ENCODE measurements at places on chromosomes 16 and 17.
A peak's percentile ranks its signal among the peaks of the same experiment; 100 is the strongest.

GRCh38 chr16:5042574-5043171 is 8.9 kb upstream of the NAGPA start:
- H3K27ac ChIP-seq: no peak overlapping the region
- H3K4me1 ChIP-seq: no peaks in the 10 kb centered on the region
- H3K27me3 ChIP-seq: peaks cover 2% of the 10 kb centered on the region
- no peak overlapping the region for H3K4me3 ChIP-seq

DNA sequence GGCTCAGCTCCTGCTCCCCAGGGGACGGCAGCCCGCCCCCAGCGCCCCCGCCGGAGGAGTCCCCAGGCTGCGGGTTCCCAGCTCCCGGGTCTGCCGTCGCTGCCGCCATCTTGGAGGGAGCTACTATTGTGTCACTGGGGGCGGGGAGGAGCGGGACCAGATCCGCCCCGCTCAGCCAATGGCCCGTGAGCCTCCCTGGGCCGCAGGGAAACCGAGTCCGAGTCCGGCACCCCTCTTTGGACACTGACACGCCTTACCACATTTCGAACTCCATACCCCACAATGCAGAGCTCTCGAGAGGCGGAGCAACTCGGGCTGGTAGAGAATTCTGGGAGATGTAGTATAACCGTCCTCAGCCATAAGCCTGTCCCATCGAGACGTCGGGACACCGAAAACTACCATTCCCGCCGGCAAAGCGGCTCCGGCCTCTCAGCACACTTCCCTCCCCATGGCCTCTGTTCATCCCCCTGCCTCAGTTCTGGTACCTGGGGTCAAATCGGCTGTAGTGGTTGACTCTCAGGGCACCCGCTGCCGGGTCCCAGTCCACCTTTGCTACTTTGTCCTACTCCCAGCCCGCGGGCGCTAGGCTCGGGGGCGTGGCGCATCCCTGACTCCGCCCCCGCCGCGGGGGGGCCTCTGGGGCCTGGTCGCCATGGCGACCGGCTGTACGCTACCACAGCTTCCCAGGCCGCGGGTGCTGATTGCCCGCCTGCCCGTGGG is at the start of the genes RANBP10 and TSNAXIP1:
RANBP10 (minus strand) TSS at position 133 of the 720 bp plus-strand sequence; CDS start at position 109, 24 bp downstream.
TSNAXIP1 (plus strand) TSS at position 462 of the 720 bp plus-strand sequence. CDS start 261 bp downstream, outside the sequence.
- peak within 1 kb of the TSS; percentile 95 for H3K4me3 ChIP-seq
- no peaks in the 10 kb centered on the region for H3K27me3 ChIP-seq
- peak; percentile 100 for DNase-seq
- peak within 1 kb of the TSS; percentile 86 for H3K27ac ChIP-seq
- H3K4me1 ChIP-seq: peaks cover 10% of the 10 kb centered on the region

GRCh38 chr16:75398333-75398732 is 35.0 kb downstream of the CFDP1 start:
- H3K4me3 ChIP-seq: no peak overlapping the region
- no peak overlapping the region for H3K27ac ChIP-seq
- H3K27me3 ChIP-seq: no peaks in the 10 kb centered on the region

DNA sequence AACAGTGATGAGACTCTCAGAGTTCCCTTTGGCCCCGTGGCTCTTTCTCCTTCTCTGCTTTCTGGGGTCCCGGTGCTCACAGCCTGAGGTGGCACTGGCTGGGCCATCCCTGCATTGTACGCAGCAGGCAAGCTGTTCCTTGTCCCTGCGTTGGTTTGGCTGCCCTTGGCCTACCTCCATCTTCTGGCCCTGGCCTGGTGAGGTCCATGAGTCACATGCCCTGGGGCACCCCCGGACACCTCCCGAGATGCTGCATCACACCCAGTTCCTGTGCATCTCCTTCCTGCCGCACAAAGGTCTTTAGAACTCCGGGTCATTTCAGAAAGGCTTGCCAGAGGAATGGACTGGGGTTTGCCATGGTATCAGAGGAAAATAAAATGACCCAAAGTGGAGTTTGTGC is 9.5 kb downstream of the SULT1A2 start:
- peaks cover 24% of the 10 kb centered on the region for H3K36me3 ChIP-seq
- DNase-seq: no peak
- no peak overlapping the region for H3K27ac ChIP-seq
- no peaks in the 10 kb centered on the region for H3K27me3 ChIP-seq

DNA sequence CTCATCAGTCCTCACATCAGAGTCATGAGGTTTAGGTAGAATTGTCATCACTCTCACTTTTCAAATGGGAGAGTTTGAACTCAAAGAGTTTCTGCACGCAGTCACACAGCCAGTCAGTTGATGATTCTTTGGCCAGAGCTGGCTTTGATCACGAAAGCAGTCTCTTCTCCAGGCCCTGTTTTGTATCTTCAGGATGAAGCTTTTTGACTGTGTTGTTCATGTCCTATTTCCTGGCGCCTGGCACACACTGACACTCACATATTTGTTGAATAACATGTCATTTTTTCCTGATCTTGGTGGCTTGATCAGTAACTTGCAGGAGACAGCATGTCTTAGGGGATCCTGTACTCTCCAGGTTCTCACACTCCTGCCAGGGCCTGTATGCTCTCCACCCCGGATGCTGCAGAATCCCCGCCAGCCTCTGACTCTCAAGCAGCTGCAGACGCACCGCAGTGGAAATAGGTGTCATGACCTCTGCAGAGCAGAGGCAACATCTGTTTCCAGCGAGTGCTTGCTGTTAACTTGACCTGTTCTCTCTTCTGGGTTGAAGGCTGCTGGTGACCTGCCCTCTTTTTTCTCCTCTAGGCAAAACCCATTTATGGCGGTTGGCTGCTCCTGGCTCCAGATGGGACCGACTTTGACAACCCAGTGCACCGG is 33.0 kb downstream of the MPRIP start:
- H3K27me3 ChIP-seq: no peaks in the 10 kb centered on the region
- peaks cover 20% of the 10 kb centered on the region for H3K4me1 ChIP-seq
- H3K4me3 ChIP-seq: no peak overlapping the region
- no peak for DNase-seq
- H3K27ac ChIP-seq: no peak overlapping the region
- H3K36me3 ChIP-seq: peaks cover 15% of the 10 kb centered on the region

- no peaks in the 10 kb centered on the region for H3K36me3 ChIP-seq
- no peak for DNase-seq
- no peaks in the 10 kb centered on the region for H3K4me1 ChIP-seq
Measured at GRCh38 chr16:10168258-10168657, 14.0 kb downstream of the GRIN2A start.

GRCh38 chr17:65158041-65158440 is 20.9 kb downstream of the RGS9 start:
- H3K27me3 ChIP-seq: no peaks in the 10 kb centered on the region
- no peak overlapping the region for H3K27ac ChIP-seq
- H3K4me1 ChIP-seq: peaks cover 24% of the 10 kb centered on the region
- H3K36me3 ChIP-seq: no peaks in the 10 kb centered on the region
- no peak overlapping the region for H3K4me3 ChIP-seq

DNA sequence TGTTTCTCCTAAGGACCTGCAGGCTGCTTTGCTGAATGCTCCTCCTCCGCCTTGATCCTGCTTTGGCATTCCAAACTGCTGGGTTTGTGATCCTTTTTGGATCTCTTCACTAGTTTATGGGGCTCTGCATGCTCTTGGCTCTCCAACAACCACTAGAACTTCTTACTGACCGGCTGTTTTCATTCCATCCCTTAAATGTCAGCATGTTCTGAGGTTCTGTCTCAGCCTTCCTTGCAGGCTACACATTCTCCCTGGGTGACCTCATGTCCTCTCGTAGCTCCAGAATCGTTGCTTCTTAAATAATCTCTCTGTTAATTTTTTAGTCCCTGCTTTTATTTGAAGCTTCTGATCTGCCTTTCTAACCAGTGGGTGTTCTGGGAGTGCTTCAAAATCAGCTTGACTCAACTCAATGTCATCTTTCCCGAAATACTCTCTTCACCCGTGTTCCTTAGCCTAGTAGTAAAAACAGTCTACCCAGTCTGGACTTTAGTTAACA is 119.0 kb upstream of the HS3ST2 start:
- DNase-seq: no peak
- H3K4me1 ChIP-seq: no peaks in the 10 kb centered on the region
- no peak overlapping the region for H3K4me3 ChIP-seq
- no peak overlapping the region for H3K27ac ChIP-seq

DNA sequence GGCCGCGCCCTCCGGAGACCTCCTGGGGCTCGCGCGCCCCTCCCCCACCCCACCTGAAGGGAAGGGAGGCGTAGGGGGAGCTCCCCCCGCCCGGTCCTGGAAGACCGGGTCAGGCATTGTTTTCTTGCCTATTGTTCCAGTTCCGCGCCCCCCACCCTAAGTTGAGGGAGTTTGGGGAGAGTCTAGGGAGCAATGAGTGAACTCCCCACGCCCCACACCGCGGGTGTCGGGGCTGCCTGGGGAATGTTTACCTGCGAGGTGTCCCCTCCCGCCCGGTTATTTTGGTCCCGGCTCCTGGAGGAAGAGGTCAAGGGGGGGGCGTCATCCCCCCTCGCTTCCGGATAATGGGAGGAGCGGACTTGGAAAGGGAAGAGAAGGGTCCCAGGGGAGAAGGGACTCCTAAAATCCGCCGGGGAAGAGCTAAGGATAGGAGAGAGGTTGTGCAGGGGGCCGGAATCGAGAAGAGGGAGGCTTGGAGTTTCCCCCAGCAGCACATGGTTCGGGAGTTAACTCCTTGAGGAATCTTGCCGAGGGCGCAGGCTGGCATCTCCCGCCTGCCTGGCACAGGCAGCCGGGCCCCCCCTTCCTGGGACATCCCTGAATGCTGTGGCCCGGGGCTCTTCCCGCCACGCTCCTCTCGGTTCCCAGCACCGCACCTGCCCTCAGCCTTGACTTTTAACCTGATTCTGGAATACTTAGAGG is 881 bp downstream of the MLLT6 start:
- no peaks in the 10 kb centered on the region for H3K36me3 ChIP-seq
- peak overlapping the region; percentile 89 for H3K4me3 ChIP-seq
- H3K4me1 ChIP-seq: peaks cover 51% of the 10 kb centered on the region
- no peaks in the 10 kb centered on the region for H3K27me3 ChIP-seq
- H3K27ac ChIP-seq: no peak overlapping the region

DNA sequence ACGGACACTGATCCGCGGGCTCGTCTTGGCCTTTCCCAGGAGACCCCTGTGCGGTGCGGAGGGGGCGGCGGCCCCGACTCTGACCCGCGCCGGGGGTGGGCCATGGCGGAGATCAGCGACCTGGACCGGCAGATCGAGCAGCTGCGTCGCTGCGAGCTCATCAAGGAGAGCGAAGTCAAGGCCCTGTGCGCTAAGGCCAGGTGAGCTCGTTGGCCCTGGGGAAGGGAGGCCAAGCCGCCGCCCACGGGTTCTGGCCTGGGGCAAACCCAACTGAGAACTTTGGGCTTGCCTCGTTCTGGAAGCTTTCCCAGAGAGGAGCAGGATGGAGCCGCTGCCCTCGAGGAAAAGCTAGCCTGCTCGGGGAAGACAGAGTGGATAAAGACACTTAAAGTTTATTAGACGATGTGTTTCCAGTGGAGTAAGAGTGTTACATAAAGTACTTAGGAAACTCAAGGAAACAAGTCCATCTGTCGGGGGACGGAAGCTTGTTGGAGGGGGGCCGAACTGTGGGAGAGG is 540 bp downstream of the PPP4C start:
- peak overlapping the region; percentile 79 for H3K27ac ChIP-seq
- no peak for DNase-seq
- H3K4me3 ChIP-seq: peak overlapping the region; percentile 80
- no peaks in the 10 kb centered on the region for H3K27me3 ChIP-seq
- peaks cover 10% of the 10 kb centered on the region for H3K36me3 ChIP-seq
- peaks cover 11% of the 10 kb centered on the region for H3K4me1 ChIP-seq

GRCh38 chr17:62882878-62883277 is 74.8 kb upstream of the MARCHF10 start:
- H3K4me3 ChIP-seq: no peak overlapping the region
- H3K4me1 ChIP-seq: no peaks in the 10 kb centered on the region
- no peak overlapping the region for H3K27ac ChIP-seq
- no peak for DNase-seq

DNA sequence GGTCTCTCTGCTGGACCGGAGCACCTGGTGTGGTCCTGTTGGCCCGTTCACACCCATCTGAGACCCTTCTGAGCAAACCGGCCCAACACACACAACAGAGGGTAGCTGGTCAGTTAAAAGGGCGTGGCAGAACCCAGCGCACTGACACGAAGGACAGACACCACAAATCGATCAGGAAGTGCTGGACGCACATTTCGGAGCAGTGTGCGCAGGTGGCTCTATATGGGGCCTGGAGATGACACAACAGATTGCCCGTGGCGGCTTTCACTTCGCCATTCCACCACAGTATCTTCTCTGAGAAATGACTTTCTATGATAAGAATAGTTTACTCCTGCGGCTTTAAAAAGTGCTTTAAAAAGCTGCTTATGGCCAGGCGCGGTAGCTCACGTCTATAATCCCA is 12.5 kb downstream of the CCDC57 start:
- H3K36me3 ChIP-seq: peaks cover 2% of the 10 kb centered on the region
- no peak overlapping the region for H3K4me3 ChIP-seq
- no peak for DNase-seq
- no peaks in the 10 kb centered on the region for H3K27me3 ChIP-seq

DNA sequence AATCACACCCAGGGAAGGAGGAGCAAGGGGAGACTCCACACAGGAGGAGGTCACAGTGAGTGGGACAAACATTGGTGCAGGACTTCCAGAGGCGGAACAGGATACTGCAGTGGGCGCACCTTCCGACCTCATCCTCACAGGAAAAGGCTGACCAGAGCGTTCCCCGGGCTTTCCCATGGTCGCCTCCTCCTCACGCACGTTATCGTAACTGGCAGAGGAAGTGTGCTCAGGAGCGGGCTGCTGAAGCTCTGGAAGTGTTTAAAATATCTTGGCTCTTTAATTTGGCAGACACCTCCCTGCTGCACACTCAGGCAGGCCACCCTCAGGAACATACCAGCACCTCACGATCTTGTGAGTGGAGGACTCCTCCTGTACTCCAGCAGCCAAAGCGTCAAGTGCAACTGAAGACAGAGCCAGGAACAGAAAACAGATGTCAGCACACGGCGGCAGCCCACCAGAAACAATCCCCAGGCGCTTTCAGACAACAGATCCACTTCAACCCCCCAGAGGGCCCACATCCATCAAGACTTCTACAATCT is 17.5 kb downstream of the FANCA start:
- H3K36me3 ChIP-seq: peaks cover 40% of the 10 kb centered on the region
- DNase-seq: no peak
- no peaks in the 10 kb centered on the region for H3K27me3 ChIP-seq
- no peak overlapping the region for H3K4me3 ChIP-seq
- no peaks in the 10 kb centered on the region for H3K4me1 ChIP-seq

DNA sequence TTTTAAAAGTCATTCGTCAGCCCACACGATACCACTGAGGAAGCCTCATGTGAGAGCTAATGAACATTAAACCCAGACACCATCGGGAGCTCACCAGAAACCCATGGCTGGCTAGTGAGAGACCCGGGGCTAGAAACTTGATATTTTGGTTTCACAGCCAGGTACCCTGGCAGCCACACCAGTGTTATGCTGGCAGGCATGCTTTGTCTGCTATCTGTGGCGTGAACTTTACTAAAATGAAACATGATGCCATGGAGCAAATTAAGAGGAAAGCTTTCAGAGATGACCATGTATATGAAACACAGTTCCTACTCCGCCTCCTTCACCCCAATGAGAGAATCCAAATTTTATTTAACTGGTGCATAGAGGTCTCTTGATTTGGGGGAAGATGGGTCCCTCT is 291.2 kb downstream of the IRX3 start:
- no peak overlapping the region for H3K4me3 ChIP-seq
- H3K36me3 ChIP-seq: no peaks in the 10 kb centered on the region
- peaks cover 22% of the 10 kb centered on the region for H3K4me1 ChIP-seq
- no peak overlapping the region for H3K27ac ChIP-seq
- no peak for DNase-seq
- no peaks in the 10 kb centered on the region for H3K27me3 ChIP-seq

- peaks cover 8% of the 10 kb centered on the region for H3K27me3 ChIP-seq
- no peaks in the 10 kb centered on the region for H3K4me1 ChIP-seq
- H3K36me3 ChIP-seq: no peaks in the 10 kb centered on the region
- H3K27ac ChIP-seq: no peak overlapping the region
- H3K4me3 ChIP-seq: no peak overlapping the region
Measured at GRCh38 chr16:53528797-53529196, 25.8 kb upstream of the AKTIP start.
